IPS-NIHi11 (cell line): ENCODE measurements at places on chromosomes 6 and 20.

GRCh38 chr20:61953037-61954021 lies 112.4 kb downstream of the TAF4 start:
- no peak for DNase-seq

GRCh38 chr6:128554302-128554701 lies 33.9 kb upstream of the PTPRK start:
- no peak for DNase-seq

GRCh38 chr6:3919130-3919628 lies 70.0 kb downstream of the FAM50B start:
- DNase-seq = no peak

DNA sequence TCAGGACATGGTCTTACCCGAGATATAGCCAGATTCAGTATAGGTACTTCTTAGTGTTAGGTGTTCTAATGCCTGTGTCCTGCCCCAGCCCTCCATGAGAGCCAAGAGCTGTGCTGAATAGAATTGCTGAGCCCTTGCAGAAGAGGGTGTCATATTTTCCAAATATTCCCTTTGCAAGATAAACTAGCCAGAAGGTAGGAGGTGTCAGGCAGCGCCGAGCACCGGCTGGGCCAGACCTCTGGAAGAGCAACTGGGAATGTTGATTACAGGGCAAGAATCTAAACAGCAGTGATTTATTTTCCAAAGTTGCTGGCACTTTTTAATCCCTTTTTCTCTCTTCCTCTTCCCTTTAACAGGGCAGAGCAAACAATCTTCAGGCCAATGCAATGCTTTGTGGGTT lies 37.1 kb upstream of the EZR start:
- no peak for DNase-seq

DNA sequence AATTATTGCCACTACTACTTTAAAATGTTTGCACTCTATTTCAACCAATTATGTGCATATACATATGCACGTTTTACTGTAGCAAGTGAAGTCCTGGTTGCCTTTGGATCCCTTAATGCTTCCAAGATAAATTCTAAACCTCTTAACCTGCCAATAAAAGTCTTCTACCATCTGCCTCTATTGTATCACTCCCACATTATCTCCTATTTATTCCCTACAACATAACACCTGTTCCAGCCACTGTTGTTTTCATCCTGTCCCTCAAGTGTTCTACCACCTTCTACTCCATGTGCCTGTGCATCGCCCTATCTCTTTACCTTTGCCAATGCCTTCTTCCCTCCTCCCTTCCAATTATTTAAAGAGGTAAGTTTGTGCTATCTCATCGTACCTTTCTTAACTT lies 499.0 kb upstream of the RNF217 start:
- DNase-seq = no peak

DNA sequence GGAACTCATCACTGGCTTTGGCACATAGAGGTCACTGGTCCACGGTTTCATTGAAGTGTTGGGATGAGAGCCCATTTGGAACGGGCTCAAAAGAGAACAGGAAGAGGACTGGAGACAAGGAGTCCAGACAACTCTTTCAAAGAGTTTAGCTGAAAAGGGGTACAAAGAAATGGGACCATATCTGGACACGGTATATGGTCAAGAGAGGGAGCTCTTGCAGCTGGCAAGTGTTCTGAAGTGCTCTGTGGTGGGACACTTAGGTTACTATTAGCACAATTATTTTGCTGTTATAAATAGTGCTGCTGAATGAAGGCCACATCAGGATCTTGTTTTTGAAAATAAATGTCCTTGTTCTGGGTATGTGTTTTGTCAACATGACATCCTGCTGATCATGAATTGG lies 4.6 kb downstream of the SGK2 start:
- no peak for DNase-seq

DNA sequence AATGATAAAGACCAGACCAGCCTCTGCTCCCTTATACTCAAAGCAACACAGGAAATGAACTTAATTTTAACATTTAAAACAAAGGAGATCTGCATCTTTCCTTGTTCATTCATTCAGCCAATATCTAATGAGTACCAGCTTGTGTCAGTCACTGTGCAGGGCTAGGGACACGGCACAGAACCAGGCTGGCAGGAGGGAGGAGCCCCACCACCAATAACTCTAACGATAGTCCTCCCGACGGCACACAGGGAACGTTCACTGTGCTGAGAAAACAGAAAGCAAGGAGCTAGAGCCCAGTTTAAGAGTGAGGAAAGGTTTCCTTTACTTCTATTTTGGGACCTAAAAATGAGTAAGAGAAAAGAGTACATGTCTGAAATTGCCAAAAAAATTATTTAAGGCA lies 9.9 kb downstream of the ETV7 start:
- DNase-seq = no peak

DNA sequence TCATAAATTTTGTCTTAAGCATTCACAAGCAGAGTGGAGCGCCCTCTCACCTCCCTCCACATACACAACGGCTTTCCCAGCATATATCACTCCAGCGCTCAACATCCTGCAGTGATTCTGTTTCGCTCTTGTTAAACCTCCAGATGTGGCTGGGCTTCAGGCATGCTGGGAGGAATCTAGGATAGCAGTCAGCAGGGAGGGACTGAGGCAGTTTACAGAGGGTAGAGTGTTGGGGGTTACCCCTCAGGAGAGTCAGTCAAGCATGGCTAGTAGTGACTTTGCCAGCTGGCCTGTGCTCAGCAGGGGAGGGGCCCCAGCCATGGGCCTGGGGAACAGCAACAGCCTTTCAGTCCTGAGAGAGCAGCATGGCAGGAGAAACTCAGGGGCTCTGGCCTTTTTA lies 161.4 kb upstream of the FLRT3 start:
- DNase-seq = peak; percentile 12

DNA sequence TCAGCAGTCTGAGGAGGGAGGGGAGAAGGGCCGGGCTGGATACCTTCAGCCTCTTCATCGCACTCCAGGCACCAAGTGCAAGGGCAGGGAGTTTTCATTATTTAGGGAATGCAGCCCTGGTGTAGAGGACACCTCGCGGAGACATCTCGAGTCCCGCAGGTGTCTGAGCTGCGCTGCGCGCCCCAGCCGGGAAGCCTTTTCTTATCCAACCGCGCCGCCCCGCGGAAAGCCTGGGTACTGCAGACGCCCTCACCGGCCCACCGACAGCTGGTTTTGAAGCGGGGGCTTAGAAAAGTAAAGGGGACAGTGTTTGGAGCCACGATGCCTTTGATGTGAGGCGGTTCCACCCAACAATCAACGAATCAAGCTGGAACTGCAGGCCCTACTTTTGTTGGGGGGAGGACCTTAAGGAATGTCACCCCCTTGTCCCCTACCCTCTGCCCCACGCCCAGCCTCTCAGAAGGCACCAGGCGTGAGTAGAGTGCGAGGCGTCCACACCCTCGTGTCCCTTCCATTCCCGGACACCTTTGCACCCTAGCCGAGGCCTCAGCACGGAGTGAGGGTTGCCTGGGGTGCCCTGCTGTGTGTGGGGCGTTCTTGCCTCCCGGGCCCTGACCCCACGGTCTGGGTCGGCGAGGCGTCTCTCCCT lies 8.6 kb downstream of the NKX2-2 start:
- DNase-seq = peak; percentile 89

GRCh38 chr6:33312361-33313104 lies 1.3 kb downstream of the TAPBP start:
- DNase-seq = peak; percentile 88

GRCh38 chr20:33680686-33681085 lies 5.5 kb downstream of the E2F1 start:
- DNase-seq = no peak

- DNase-seq = no peak
Measured at GRCh38 chr6:10382322-10382721, 32.6 kb downstream of the TFAP2A start.

- no peak for DNase-seq
Measured at GRCh38 chr6:15393605-15394004, 147.7 kb downstream of the JARID2 start.

- no peak for DNase-seq
Measured at GRCh38 chr6:18371010-18371409, 16.1 kb upstream of the RNF144B start.
